Activated CD4-positive, alpha-beta T cell treated with anti-CD3 and anti-CD28 coated beads for 1 hour (primary cell): ENCODE measurements at places on chromosomes 4 and X.

- DNase-seq = no peak
These were observed 819.8 kb downstream of the CCSER1 start for GRCh38 chr4:90946945-90947344.

DNA sequence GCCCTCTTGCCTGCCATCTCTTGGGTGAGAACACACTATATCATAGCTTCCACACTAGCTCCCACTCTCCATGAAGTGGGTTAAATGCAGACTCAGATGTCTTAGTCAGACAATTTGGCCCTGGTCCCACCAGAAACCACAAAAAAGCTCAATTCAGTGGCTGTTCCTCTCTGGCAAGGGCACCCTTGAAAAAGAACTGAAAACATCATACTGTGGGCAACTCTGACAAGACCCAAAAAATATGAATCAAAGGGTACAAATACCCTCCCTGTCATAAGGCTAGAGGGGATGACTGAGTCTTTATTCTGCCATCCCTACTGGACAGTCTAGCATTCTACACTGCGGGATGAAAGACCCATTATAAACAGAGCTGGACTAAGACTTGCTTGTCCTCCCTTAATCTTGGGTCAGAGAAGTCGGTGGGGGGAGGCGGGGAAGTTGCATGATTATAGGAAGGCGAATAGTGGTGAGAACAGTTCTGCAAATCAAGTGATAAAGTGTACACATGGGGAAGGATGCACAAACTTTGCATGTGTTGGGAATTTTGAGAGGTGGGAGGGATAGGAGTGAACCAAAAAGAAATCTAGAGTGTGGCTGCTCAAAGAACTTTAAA lies 172.1 kb downstream of the OPHN1 start:
- DNase-seq = no peak

DNA sequence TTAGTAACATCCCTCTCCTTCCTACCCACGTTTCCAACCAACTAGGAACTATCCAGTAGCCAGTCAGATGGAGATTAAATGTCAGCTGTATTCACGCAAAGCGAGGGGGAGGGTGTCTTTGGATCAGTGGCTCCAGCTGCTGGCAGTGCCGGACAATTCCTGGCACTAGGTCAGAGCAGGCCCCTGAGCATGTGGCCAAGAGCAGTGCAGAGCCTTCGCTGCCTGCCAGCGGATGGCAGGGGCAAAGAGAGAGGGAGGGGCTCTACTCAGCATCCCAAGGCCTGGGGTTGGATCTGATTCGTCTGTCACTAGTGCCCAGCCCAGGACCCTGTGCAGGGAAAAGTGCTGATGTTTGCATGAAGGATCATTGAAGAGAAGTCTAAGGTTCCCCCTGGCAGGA lies 28.7 kb upstream of the JAKMIP1 start:
- no peak for DNase-seq

DNA sequence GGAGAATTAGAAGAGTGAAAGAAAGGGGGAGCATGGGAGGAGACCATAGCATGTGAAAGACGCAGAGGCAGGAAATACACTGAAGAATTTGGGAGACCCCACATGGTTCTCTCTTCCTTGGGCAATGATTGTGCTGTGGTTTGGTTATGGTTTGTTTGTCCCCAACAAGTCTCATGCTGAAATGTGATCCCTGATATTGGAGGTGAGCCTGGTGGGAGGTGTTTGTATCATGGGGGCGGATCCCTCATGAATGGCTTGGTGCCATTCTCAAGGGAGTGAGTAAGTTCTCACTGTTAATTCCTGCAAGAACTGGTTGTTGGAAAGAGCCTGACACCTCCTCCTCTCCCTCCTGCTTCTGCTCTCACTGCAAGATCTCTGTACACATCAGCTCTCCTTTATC lies 78.6 kb upstream of the RAI2 start:
- no peak for DNase-seq

- DNase-seq = no peak
These were observed 2.3 kb downstream of the CLCN4 start for GRCh38 chrX:10159145-10159468.

DNA sequence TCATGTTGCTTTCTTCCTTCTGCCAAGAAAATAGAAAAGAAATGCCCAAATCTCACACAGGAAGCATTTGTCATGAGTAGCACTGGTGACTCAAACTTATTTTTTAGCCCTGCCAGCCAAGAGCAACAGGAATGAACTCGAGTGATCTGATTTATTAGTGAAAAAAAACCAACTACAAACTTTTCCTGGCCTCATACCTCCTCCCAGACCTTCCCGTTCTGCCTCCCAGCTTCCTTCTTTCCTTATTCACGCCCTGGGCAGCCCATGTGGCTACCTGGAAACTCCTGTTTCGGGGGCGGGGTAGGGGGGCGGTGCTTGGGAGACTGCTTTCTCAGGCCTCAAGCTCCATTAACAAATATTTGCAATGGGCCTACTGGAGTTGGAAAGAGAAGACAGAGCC lies 178.5 kb downstream of the NHS start:
- no peak for DNase-seq
